Calu3 (cell line): ENCODE measurements at places on chromosomes 5 and 9. TPM values are rescaled to one million over a fixed set of nuclear protein-coding genes. Genes with fewer than 3 reads are reported as not detected.

The NR2F1 gene
- total RNA-seq = 25.1 and 29.1 TPM in 2 replicates

GRCh38 chr9:68780380-68780712, 75.3 kb downstream of the PIP5K1B start:
- DNase-seq = no peak

The CFAP90 gene
- not detected in 2 replicates for total RNA-seq

DNA sequence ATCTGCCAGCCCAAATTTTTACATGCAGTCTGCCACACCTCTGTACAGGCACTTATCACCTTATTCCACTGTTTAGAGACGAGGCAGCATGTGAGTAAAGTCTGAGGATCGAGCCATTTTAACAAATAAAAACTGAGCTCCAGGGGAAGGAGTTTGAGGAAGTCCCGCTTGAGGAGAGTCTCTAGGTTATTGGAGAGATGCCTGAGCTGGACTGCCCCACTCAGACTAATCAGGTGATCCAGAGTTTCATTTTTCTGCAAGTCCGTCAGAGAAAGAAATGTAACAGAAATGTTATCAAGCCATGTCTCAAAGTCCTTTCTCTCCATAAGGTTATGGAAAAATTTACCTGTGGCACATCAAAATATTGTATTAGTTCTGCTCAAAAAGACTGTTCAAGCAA, 5.3 kb downstream of the FBXW2 start:
- no peak for DNase-seq

DNA sequence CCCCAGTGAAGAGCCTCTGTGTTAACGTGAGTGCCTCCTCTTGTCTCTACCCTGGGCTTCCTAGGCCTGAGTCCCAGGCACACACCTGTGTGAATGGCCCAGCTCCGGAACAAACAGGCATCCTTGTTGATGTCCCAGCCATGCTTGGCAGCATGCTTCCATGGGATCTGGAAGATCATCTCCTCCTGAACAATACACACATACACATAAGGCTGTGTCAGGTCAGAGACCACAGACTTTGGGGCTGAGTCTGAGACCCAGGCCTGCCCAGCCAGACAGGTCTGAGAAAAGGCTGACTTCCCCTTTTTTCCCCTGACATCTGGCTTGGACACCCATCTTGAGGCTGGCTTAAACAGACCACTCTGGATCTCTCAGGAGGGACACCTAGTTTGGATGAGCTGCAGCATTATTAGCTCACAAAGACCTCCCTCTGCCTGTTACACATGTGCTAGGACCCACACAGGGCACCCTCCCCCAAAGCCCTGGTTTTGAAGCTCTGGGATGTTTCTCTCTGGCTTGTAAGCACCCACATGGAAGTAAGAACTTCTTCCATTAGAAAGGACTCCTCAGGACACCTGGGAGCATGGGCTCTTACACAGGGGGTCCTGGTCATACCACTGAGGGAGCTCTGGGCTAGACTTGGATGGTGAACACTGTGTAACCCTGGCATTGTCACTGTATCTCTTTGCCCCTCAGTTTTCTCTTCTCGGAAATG, 2.6 kb downstream of the IRF1 start:
- no peak for DNase-seq

DNA sequence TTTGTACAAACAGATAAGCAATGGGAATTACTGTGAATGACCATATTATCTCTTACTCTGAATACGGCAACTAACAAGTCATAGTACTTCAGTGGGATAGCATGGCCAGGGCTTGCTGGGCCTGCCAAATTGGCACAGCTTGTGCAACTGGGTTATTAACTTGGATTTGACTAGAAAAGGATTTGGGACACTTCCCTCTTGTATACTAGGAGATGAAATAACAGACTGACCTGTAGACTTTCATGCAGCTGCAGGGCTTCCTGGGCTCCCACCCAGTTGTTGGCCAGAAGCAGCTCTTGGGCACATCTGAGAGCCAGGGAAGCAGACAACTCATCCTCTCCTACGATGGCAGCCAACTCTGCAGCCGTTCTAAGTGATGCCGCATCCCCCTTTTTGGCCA, 39.8 kb downstream of the CNOT8 start:
- no peak for DNase-seq

GRCh38 chr9:131422241-131422792, 28.4 kb downstream of the PRRC2B start:
- DNase-seq = peak; percentile 40

The ROR2 gene
- total RNA-seq = not detected in 2 replicates

GRCh38 chr9:96457266-96457665, 7.3 kb downstream of the HABP4 start:
- DNase-seq = no peak

GRCh38 chr5:59712836-59713497, 180.6 kb downstream of the PDE4D start:
- DNase-seq = no peak

- no peak for DNase-seq
Measured at GRCh38 chr5:39854771-39855410, 430.1 kb upstream of the DAB2 start.

The IFNE gene
- total RNA-seq = 8.3 and 8.4 TPM in 2 replicates

The SLC22A4 gene
- 3.0 and 3.1 TPM in 2 replicates for total RNA-seq

The EGFLAM gene
- total RNA-seq = not detected in 2 replicates

- DNase-seq = no peak
Measured at GRCh38 chr9:134914501-134914834, 3.2 kb downstream of the FCN1 start.

The FSD1L gene
- 3.4 and 3.6 TPM in 2 replicates for total RNA-seq

The C7 gene
- total RNA-seq = not detected in 2 replicates
